ENCODE measurements at places on chromosomes 3 and 15. TPM values are rescaled to one million over a fixed set of nuclear protein-coding genes. Genes with fewer than 3 reads are reported as not detected.

DNA sequence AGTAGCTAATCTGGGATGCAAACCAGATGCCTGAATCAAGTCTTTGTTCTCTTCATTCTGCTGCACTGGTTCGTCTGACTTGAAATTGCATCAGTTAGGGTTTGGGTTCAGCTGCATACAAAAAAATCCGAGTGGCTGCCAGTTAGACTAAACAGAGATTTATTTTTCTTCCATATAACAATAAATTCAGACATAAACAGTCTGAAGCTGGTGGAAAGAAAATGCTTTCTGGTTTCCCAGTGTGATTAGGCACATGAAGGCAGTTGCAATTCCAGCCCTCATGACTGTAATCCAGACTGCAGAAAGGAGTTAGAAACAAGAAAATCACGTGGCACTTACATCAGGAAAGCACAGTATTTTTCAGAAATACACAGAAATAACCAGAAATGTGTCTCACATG lies 930.7 kb downstream of the MCTP2 start:
- DNase-seq = no peak

GRCh38 chr3:138289701-138290100 lies 40.0 kb downstream of the NME9 start:
- DNase-seq = no peak

DNA sequence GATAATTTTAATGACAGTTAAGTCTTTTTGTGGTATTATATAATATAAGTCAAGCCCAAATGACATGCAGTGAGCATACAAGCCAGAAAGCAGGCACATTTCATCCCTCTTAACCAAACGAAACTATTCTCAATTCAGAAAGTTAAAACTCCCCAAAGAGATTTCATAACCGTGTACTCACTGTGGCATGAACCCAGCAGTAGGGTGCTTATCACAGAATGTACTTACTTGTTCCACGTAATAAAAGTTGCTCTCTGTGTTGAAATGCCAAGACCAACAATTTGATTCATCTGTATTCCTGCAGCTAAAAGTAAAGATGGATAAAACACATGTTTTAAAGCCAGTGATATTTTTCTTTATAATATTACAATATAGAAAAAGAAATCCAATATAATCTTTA lies 12.1 kb downstream of the GK5 start:
- no peak for DNase-seq

GRCh38 chr3:153595186-153595815 lies 433.3 kb downstream of the RAP2B start:
- DNase-seq = no peak

DNA sequence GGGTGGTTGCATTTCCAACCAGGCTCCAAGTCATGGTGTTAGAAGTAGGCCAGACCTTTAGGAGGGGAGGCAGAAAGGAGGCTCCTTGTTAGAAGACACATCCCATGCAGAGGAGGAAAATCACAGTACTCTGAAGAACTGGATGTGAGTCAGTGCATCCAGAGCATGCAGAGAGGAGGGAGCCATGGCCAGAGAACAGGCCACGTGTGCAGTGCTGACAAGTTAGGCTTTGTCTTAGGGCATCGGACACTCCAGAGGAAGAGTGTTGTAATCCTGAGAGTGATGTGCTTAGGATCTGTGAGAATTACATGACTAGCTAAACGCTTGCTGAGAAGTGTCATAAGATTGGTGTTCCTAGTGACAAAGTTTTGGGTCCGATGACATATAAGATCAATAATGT lies 456.5 kb upstream of the THRB start:
- no peak for DNase-seq

- DNase-seq = peak; percentile 60
Observed at GRCh38 chr15:57872281-57873030, 165.9 kb downstream of the POLR2M start.

DNA sequence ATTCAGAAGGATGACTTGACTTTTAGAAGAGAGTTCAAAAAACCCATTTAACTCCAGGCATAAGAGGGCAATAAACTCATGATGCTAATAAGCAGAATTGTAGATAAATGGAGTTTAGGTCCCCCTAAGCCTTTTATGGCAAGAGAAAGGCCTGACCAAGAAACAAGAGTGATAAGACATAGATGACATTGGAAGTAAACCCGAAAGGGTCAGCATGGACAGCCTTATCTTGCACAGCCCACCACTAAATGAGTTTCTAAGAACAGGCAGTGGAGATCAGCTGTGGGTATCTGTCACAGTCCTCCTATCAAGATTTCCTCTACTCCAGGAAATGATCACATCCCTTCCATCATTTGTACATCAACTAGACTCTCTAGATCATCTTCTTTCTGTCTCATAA lies 457.9 kb upstream of the ADAMTS9 start:
- no peak for DNase-seq

- DNase-seq = no peak
Observed at GRCh38 chr15:77866186-77866585, 211.3 kb downstream of the TBC1D2B start.

DNA sequence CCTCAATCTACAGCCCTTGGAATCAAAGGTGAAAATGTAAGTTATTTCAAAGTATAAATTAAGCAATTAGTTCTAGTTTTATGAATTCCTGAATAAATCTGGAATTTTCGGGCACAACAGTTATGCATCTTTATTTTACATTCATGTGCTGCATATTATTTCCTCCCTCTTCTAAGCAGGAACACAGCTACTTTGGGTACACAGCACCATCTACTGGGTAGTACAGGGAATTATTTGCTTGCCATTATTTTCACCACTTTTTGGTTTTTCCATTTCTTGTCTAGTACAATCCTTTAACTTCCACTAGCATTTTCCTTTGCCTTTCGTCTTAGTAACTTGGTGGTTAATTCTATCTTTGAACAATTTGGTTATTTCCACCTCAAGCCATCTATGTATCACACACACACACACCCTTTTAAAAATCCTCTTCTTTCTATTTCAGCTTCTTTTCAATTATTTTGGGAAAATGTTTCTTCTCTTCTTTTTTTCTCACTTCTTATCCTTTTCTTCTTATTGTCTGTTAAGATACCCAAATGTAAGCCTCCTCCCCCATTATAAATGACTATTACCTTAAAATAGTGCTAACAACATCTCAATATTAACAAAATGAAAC lies 451.0 kb downstream of the MFSD1 start:
- DNase-seq = no peak

DNA sequence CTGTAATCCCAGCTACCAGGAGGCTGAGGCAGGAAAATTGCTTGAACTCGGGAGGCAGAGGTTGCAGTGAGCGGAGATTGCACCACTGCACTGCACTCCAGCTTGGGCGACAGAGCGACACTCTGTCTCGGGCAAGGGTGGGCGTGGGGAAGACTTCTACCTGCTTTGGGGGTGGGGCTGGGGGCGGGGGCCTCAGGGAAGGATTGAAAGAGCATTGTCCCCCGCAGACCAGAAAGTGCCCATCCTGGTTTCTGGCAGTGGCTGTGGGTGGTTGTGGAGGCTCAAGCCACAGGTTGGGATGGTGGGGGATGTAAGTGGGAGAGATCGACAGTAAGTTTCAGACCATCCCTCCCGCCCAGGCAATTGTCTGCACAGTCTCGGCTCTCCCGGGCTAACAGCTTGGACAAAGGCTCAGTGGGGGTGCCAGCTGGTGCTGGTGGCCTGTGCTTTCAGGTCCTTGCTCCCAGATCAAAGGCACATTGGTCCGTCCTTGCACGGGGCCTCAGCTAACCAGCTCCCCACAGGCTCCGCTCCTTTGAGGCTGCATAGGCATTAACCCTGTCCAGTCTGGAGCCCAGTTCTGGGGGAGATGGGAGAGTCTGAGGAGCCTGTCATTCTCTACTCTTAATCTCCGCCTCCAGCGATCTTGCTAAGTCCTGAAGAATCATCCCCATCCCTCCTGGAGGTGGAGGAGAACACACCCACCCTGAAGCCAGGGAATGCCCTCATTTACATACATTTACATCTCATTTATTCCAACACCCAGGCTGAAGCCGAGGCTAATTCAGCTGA lies 8.6 kb downstream of the SCN5A start:
- DNase-seq = no peak

DNA sequence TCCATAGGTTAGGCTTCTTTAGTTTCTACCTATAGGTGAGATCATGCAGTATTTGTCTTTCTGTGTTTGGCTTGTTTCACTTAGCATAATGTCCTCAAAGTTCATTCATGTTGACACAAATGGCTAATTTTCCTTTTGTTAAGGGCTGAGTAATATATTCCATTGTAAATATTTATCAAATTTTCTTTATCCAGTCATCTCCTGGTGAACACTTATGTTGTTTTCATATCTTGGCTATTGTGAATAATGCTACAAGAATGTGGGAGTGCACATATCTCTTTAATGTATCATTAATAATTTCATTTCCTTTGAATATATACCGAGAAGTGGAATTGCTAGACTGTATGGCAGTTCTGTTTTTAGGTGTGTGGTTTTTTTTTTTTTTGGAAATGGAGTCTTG lies 250.9 kb upstream of the SEMA6D start:
- no peak for DNase-seq

- DNase-seq = no peak
Observed at GRCh38 chr3:45249391-45249790, 23.3 kb upstream of the TMEM158 start.

- DNase-seq = no peak
Observed at GRCh38 chr15:71129669-71130068, 14.4 kb downstream of the THSD4 start.

DNA sequence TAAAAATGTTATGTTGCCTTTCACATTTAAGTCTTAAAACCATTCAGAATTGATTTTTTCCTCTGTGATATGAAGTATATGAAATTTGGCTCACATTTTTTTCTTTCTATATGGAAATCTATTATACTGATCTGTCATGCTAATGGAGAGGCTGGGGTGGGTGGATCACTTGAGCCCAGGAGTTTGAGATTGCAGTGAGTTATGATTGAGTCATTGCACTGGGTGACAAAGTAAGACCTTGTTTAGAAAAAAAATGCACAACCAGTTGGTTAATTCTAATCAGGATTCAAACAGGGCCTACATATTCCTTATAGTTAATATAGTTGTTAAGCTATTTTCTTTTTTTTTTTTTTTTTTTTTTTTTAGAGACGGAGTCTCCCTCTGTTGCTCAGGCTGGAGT lies 230.5 kb downstream of the MFSD1 start:
- DNase-seq = no peak

DNA sequence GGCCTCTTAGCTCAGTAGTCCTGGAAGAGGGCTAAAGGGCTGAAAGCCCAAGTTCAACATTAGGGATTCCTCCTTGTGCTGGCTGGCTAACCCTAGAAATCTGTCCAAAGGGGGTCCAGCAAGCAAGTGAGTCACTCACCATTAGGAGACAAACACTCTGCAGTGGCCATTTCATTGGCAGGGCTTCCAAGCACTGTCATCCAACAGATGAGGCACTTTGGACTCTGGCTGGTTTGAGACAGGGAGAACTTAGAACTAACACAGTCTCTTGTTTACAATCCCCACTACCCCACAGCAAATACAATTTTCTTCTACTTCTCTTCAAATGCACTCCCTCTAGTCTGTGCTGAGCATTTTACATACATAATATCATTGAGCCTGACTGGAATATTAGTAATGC lies 10.1 kb upstream of the WNT5A start:
- DNase-seq = no peak

DNA sequence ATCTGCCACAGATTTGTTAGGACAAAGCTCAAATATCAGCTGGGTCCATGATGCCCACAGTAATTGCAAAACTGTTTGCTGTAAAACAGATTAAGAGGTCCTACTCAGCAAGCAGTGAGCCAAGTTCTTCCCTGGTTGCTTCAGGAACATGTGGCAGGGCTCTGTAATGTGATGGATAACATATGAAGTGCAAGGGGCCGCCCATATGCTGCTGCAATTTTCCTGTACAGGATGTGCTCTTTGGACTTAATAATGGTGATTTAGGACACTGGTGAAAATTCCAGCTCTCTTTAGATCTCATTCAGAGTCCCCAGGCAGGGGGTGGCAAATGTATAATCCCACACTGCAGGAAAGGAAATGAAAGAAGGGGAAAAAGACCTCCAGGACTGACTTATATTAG lies 289.4 kb downstream of the LSAMP start:
- DNase-seq = no peak

- no peak for DNase-seq
Observed at GRCh38 chr3:45781271-45781670, 15.1 kb downstream of the SLC6A20 start.

- DNase-seq = no peak
Observed at GRCh38 chr3:134313847-134314587, 60.2 kb downstream of the AMOTL2 start.

DNA sequence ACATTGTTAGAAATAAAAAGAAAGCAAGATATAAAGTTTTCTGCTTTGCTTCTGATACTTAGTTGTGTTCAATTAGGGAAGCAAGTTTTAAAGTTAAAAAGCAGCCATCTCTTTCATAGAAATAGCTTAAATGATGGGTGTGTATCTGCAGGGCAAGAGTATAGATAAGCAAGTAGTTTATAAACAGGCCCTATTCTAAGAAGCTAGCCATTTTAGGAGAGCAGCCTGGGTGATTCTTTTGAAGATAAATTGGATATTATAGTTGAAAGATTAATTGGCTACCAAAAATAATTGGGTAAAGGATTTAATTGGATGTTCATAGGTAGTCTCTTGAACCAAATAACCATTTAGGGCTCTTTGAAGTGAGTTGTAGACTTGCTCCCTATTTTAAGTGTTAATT lies 5.6 kb downstream of the EIF3J start:
- no peak for DNase-seq

- no peak for DNase-seq
Observed at GRCh38 chr3:5441401-5441800, 253.9 kb downstream of the EDEM1 start.

DNA sequence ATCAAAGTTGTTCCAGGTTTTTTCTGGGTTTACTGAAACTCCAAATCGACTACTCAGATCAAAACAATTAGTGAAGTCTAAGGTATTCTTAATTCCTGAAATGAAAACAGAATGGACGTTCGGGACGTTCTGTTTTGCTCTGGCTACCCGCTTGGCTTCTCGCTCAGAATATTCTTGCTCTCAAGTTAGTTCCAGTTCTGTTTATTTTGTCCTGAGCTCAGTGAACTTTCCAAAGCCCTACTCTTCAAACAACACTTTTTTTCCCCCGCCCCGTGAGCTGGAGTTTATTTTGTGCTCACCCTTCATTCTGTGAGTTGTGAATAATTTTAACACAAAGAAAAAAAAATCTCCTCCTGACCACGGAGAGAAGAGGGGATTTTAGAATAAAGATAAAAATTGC lies 72.6 kb downstream of the SAMMSON start:
- no peak for DNase-seq

- DNase-seq = no peak
Observed at GRCh38 chr3:45666757-45667431, 22.3 kb upstream of the SACM1L start.

GRCh38 chr3:63565220-63565619 lies 87.3 kb upstream of the SNTN start:
- no peak for DNase-seq

- no peak for DNase-seq
Observed at GRCh38 chr3:127573912-127574311, 16.6 kb downstream of the TPRA1 start.

- no peak for DNase-seq
Observed at GRCh38 chr3:49170744-49171118, 667 bp upstream of the KLHDC8B start.

Gene HIGD2B
- not detected for total RNA-seq

Gene ZPLD1
- total RNA-seq = 0.26 TPM

Gene HYAL3
- total RNA-seq = 3.0 TPM

Gene GOLGA6D
- not detected for total RNA-seq

Gene XCR1
- 0.17 TPM for total RNA-seq

Gene CFAP20DC
- 0.32 TPM for total RNA-seq

Gene ZBED2
- total RNA-seq = not detected

Gene ERC2
- 0.42 TPM for total RNA-seq

Data from esophagus muscularis mucosa (tissue), 4 donors.